PC-3 (cell line): ENCODE measurements at places on chromosomes 3 and 15. TPM values are rescaled to one million over a fixed set of nuclear protein-coding genes. Genes with fewer than 3 reads are reported as not detected.

Gene CD80
- not detected in 2 replicates for total RNA-seq

DNA sequence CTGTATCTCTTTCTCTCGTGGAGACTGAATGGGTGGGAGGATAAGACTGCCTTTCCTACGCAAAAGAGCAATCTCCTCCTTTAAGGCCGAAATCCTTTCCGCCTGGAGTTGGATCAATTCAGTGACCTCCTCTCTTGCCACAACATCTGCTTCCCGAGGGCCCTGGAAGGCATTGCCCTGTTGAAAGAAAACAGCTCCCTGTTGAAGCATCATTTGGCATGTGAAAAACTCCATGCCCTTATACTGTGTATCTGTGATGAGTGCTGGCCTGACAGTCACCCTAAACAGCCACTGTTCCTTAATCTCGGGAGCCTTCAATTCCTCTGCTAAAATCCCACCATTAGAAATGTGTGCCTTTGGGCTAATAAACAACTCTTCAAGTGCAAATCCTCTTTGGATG is 80.2 kb downstream of the BOC start:
- DNase-seq, result no peak

Gene C3orf22
- not detected in 2 replicates for total RNA-seq

DNA sequence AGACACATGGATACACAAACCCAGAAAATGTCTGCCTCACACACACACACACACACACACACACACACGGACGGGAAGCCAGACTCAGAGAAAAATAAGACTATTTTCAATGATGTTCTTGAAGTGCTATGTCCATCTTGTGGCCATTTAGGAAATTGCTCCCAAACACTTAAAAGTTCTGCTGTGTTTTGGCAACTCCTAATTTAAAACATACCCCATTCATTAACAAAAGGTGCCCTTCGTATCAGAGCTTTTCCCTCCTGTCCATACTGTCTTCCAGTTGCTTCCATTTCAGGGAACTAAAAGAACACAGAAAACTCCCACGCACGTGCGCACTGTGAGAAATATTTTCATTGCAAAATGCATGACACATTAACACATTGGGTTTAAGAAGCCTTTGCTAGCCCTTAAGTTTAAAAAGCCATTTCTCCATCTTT is 44.6 kb downstream of the SLC12A1 start:
- peak; percentile 60 for DNase-seq

Gene FANCD2
- total RNA-seq, result 58.7 and 67.9 TPM in 2 replicates

Gene PYGO1
- total RNA-seq, result 1.8 and 2.0 TPM in 2 replicates

Gene GOLGA8R
- 0.07 and 0.69 TPM in 2 replicates for total RNA-seq

DNA sequence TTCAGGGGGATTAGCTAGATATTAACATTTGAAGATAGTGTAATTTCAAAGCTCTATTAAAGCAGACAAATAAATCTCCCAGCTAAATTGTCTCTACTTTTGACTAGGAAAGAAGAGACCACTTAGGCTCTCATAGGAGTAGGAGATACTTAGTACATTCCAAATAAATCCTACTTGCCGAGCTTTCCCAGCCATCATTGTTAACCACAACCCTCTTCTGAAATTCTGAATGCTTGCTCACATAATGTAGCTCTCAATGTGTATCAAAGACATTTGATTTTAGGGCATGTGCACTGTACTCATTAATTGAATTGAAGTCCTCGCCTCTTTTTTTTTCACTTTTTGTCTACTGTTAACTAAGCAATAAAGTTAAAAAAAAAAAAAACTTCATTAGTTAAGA is 598.2 kb upstream of the ADAMTS9 start:
- DNase-seq, result no peak

- DNase-seq, result peak; percentile 29
These were observed 48.1 kb downstream of the PTPN9 start for GRCh38 chr15:75531041-75531450.

DNA sequence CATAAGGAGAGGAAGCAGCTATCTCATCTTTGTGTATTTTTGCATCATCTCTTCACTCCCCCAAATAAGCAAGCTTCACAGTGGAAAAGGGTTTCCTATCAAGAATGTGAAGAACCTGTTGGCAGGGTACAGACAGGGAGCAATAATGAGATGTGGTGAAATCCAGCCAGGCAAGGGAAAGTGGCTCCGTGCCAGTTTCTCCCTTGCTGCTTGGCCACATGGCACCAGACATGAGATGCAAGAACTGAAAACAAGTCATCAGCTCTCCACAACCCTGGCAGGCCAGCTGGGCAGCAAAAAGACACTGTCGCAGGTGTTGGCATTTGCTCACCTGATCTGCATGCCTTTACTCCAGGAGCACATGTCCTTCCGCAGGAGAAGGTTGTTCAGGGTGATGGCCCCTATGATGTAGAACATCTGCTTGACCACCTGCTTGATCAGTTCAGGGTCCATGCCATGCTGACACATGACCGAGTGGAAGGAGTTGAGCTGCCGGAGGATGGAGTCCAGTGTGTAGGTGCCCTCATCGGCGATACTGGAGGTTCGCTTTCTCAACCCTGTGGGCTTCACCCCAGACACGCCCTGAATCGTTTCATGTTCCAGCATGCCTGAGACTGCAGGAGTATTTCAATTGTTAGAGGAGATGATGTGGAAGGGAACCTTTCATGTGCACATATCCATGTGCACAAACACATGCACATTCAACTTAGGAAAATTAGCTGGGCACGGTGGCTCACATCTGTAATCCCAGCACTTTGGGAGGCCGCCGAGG is 23.3 kb upstream of the MYO5C start:
- no peak for DNase-seq

Gene COMMD2
- 22.7 and 24.8 TPM in 2 replicates for total RNA-seq

Gene RUBCN
- 24.5 and 32.9 TPM in 2 replicates for total RNA-seq

DNA sequence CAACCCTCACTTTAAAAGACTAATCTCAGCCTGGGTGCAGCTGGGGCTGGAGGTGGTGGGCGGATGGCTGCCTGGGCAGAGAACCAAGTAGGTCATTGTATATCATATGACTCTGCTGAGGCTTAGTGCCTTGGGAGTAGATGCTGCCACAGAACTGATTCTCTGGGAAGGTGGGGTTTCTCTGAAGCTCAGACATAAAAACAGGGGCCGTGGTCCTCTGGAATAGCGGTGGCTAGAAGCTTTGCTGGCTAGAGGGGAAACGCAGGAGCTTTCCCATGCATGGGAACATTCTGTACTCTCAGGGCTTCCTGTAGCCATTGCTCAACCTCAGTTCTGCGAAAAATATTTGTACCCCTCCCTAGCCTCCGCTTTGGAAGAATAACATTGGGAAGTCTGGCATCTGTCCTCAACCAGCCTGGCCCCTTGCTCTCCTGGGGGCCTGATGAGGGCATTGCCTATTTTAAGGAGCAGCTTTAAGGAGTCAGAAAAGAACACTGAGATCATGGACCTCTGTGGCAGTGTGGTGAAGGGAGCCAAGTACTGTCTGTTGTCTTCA is 14.7 kb downstream of the TIMP4 start:
- no peak for DNase-seq
